ENCODE measurements at places on chromosomes 5 and 9.
A peak's percentile ranks its signal among the peaks of the same experiment; 100 is the strongest.

- DNase-seq, result no peak
These were observed 32.9 kb upstream of the FAM120AOS start for GRCh38 chr9:93486268-93486667.

- DNase-seq, result peak; percentile 90
These were observed 634.2 kb downstream of the BNC2 start for GRCh38 chr9:16236311-16236710.

DNA sequence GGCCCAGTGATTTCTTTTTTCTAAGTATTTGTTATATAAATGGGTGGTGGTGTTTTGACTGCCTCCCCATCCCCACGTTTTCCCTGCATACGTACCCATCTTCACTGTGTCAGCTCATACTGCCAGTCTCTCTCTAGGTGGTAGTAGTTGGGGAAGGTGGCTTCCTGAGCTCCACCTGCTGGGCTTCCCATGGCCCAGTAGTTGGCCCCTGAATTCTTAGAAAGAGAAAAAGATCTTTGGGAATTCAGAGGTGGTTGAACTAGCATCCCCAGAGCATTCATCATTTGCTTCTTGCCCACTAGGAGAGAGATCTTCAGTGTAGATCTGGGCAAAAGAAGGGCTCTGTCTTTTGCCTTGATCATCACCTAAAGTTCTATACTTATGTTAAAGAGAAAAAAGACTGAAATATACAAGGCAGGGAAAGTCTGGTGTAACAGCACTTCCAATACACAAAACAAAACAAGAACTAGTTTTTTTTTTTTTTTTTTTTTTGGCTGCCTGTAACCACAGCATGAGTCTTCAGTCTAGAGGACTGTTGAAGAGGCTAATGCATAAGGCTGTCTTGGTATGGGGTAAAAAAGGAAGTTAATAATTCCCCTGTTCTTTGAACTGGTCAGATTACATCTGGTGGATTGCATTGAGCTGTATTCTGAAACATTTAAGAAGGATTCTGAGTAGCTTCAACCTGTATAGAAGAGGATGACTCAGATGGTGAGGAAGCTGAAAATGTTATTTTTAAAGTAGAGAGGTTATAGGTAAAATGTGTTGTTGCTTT, 128.7 kb downstream of the ATG10 start:
- DNase-seq, result peak; percentile 14

- DNase-seq, result no peak
These were observed 323.5 kb downstream of the LRRC70 start for GRCh38 chr5:62902126-62902525.

DNA sequence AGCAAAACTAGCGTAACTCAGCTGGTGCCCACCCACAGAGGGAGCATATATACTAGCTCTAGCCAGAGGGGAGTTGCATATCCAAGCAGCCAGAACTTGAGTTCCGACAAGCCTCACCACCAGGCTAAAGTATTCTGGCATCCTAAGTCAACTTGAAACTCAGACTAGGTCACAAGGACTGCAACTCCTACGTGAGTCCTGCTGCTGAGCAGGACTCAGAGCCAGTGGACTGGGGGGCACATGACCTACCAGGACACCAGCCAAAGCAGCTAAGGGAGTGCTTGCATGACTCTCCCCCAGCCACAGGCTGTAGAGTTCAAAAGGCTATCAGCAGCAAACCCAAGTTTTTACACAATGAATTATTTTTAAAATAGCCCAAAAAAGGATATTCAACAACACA, 26.1 kb downstream of the SPDL1 start:
- DNase-seq, result no peak

GRCh38 chr5:39157701-39158100, 61.7 kb downstream of the FYB1 start:
- no peak for DNase-seq

- DNase-seq, result no peak
These were observed 80.6 kb upstream of the CPLX2 start for GRCh38 chr5:175790796-175791195.

GRCh38 chr5:172005708-172006320, 624 bp downstream of the FBXW11 start:
- no peak for DNase-seq

- DNase-seq, result no peak
These were observed 286.3 kb upstream of the VLDLR start for GRCh38 chr9:2335260-2335659.

DNA sequence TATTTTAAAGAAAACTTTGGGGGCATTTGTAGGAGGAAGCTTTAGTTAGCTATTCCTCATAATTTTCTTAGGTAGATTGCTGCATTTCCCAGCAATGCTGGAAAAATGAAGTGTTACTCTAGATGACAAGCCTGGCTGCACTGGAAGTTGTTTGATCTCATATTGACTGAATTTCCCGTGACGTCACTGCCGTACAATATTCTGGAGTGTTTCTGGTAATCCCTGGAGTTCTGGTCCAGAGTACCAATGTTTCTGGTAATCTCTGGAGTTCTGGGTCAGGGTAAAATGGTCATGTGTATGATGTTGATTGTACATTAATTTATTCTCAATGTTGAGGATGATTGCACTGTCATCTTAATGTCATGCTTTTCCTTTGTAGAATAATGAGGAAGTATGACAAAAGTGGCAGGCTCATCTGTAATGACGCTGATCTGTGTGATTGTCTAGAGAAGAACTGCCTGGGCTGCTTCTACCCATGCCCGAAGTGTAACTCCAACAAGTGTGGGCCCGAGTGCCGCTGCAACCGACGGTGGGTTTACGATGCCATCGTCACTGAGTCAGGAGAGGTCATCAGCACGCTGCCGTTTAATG, 26.2 kb downstream of the ARL14EPL start:
- no peak for DNase-seq

- no peak for DNase-seq
These were observed 6.8 kb downstream of the OBP2A start for GRCh38 chr9:135552698-135553171.

GRCh38 chr5:89728750-89729149, 680.8 kb downstream of the CETN3 start:
- DNase-seq, result peak; percentile 59

- peak; percentile 67 for DNase-seq
These were observed 96.1 kb downstream of the ZNF462 start for GRCh38 chr9:106958955-106959657.

DNA sequence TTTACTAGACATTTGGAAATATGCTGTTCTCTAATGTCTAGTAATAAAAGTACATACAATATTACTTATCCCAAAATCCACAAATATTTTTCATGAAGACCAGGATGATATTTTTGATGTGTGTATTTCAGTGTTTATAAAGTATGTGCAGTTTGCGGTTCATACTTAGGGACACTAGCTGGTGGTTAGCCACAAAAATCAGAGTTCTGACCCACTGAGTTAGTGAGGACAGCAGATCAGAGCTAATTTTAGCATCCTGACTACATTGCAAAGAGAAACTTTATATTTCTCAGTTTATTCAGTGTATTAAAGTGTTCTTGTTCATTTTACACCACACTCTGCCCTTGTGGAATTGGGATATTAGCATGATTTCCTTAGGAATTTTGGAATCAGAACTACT, 655.3 kb downstream of the HTR1A start:
- DNase-seq, result no peak

GRCh38 chr5:76615759-76616158, 7.4 kb downstream of the F2RL2 start:
- DNase-seq, result peak; percentile 53

- DNase-seq, result no peak
These were observed 73.6 kb downstream of the CYLC2 start for GRCh38 chr9:103068753-103069152.

DNA sequence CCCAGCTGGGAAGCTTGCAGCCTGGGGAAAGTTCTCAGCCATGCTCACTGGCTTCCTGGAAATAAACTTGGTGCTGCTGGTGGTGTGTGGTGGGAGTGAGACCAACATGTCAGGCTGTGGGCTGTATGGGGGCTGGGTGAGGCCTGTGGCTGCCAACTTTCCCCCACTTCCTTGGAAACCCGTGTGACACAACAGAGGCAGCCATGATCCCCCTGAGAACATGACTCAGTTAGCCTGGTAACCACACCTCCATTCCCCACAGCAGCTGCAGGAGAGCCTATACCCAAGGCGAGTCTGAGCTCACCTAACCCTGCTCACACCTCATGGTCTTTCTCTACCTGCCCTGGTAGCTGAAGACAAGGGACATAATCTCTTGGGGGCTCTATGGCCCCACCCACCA, 72.7 kb upstream of the RGMB start:
- peak; percentile 51 for DNase-seq

- DNase-seq, result peak; percentile 46
These were observed 121.6 kb upstream of the ADAMTS16 start for GRCh38 chr5:5018578-5018970.

DNA sequence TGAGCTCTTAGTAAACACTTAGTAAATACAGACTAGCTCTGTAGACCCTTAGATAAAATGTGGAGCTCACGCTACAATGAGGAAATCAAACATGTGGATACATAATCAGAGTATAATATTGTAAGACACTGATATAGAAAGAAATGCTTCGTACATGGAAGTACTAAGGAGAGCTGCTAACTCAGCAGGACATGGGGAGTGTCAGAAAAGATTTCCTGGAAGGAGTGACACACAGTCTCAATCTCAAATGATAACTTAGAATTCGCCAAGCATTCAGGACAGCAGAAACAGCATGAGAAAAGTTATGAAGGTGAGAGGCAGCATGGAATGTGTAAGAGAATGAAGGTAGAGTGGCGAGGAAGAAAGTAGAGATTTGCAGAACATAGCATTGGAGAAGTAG, 80.8 kb downstream of the ZNF622 start:
- no peak for DNase-seq

DNA sequence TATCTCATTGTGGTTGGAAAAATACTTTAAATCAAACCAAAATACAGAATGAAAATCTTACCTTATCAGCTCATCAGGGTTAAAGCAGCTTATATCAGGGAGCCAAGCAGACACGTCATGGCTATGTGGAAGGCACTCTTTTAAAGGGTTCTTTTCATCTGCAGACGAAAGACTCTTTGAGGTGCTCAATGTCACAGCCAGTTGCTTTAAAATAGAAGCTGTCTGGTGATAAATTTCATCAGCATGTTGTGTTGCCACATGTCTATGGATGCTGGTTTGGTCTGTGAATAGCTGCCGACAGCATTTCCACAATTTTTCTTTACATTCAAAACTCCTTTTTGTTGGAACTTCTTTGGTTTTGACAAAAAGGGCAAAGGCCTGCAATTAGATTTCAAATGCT, 7.5 kb downstream of the TSTD2 start:
- no peak for DNase-seq

GRCh38 chr5:64827703-64828102, 59.0 kb downstream of the CWC27 start:
- DNase-seq, result no peak

- DNase-seq, result peak; percentile 76
These were observed 787.4 kb upstream of the RGMB start for GRCh38 chr5:97986069-97986468.

GRCh38 chr9:81650586-81651515, 38.5 kb downstream of the TLE1 start:
- DNase-seq, result no peak

GRCh38 chr5:148542812-148543211, 111.5 kb downstream of the HTR4 start:
- no peak for DNase-seq

DNA sequence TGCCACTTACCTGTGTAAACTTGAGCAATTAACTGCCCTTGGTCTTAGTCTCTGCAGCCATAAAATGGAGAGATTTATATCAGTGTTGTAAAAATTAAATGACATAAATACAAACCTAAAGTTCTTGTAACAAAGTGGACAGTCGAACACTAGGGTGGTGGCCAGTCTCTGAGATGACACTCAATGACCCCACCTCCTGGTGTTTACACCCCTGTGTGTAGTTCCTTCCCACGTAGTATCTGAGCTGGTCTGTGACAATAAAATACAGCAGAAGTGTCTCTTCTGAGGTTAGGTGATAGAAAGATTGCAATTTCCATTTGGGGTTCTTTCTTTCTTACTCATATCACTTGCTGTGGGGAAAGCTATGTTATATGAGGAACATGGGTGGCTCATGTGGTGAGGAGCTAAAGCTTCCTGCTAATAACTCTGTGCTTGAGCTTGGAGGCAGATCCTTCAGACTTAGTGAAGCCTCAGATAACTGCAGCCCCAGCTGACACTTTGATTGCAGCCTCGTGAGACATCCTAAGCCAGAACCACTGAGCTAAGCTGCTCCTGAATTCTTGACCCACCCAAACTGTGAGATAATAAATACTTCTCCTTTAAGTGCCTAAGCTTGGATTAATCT, 173.4 kb upstream of the CHD1 start:
- no peak for DNase-seq

DNA sequence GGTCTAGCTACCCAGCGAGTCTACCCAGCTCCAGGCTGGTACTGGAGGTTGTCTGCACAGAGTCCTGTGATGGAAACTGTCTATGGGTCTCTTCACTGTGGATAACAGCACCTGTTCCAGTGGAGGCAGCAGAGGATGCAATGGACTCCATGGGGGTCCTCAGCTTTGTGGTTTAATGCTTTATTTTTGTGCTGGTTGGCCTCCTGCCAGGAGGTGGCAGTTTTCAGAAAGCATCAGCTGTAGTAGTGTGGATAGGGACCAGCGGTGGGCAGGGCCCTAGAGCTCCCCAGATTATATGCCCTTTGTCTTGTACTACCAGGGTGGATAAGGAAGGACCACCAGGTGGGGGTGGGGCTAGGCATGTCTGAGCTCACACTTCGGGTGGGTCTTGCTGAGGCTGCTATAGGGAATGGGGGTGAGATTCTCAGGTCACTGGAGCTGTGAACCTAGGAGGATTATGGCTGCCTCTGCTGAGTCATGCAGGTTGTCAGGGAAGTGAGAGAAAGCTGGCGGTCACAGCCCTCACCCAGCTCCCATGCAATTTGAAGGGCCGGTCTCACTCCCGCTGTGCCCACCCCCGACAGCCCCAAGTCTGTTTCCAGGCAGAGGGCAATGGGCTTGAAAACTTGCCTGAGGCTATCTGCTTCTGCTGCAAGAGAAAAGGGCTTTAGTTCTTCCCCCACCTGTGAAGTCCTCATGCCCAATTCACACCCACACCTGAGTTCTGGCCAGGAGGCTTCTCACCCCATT, 397.1 kb downstream of the TLE1 start:
- no peak for DNase-seq

DNA sequence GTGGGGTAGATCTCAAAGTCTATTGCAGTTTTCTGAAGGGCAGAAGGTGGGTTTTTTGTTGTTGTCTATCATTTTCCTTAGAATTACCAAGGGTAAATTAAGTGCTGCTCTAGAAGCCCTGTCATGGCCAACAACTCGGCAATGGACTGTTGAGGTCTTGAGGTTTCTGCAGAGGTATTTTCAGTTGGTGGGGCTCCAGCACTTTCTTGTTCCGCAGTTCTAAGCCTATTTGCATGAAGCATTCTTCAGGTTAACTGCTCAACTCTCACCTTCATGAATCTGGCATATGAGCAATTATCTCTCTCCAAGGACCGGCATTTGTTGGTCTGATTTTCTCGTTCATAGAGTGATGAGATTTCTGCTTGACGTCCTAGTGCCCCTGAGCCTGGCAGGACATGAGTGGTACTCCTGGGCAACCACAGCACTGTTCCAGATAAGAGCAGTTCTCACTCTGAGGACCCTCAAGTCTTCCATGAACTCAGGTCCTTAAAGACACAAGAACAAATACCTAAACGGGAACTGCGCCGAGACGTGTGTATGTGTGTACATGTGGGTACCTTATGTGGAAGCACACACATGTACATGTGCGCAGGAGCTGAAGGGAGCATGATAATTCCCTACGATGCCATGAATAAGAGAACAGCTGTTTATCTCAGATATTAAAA, 544.5 kb downstream of the CSNK1G3 start:
- DNase-seq, result no peak

Data from fibroblast of skin of right biceps (primary cell).